Ureter (tissue), 1 donor: ENCODE measurements at places on chromosomes 4 and X. TPM values are rescaled to one million over a fixed set of nuclear protein-coding genes. Genes with fewer than 3 reads are reported as not detected.

FAM47A gene
- not detected for total RNA-seq

- no peak for DNase-seq
Observed at GRCh38 chr4:94806376-94806775, 48.6 kb downstream of the BMPR1B start.

DNA sequence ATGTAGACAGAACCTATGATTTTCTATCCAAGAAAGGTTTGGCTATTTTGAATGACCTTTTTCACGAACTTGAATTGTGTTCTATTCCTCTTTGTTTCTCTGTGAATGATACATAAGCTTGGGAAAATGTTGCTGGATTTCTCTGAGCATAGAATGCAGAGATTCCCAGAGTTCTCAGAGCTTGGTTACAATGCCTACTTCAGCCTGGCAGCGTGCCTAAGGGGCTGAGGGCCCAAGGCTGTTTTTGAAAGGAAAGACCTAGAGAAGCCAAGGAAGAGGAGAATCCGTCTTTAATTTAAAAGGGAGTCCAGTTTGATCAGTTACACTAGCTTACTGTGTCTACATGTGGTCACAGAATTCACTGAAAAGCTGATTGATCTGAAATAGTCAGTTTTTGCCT is 55.3 kb upstream of the CXorf51B start:
- DNase-seq, result no peak

DNA sequence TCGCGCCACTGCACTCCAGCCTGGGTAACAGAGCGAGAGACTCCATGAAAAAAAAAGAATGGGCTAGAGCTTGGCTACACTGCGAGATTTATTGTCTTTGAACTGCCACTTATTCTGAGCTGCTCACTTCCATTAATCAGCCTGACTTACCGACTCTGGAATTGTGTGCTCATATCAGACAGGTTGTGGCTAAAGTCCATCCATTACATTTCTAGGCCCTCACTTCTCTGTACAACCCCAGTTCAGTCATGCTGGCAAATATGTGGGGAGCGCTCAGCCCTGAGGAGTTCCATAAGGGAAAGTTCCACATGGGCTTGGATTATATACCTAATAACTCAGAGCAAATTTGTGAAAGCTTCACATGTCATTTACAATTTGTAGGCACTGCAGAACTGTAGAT is 270.6 kb downstream of the TRIML1 start:
- DNase-seq, result no peak

FIP1L1 gene
- total RNA-seq, result 67.8 TPM

ASMT gene
- total RNA-seq, result 1.3 TPM

GRCh38 chrX:36407836-36408235 is 488.3 kb downstream of the CFAP47 start:
- no peak for DNase-seq

DNA sequence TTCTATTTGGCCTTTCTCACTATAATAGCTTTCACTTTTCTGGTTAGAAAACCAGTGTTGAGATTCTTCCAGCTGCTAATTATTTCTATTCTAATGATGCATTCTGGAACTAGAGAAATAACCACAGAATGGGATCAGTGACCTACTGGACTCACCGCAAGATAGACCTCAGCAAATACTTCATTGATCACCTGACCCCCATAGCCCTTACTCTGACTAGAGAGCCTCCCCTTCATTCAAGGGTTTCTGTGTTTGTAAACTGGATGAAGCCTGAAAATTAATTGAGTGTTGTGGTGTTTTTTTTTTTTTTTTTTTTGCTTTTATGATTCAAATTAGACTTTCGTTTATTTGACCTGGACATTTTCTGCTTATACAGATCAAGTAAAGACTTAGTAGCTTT is 97.0 kb downstream of the NBDY start:
- DNase-seq, result no peak

DNA sequence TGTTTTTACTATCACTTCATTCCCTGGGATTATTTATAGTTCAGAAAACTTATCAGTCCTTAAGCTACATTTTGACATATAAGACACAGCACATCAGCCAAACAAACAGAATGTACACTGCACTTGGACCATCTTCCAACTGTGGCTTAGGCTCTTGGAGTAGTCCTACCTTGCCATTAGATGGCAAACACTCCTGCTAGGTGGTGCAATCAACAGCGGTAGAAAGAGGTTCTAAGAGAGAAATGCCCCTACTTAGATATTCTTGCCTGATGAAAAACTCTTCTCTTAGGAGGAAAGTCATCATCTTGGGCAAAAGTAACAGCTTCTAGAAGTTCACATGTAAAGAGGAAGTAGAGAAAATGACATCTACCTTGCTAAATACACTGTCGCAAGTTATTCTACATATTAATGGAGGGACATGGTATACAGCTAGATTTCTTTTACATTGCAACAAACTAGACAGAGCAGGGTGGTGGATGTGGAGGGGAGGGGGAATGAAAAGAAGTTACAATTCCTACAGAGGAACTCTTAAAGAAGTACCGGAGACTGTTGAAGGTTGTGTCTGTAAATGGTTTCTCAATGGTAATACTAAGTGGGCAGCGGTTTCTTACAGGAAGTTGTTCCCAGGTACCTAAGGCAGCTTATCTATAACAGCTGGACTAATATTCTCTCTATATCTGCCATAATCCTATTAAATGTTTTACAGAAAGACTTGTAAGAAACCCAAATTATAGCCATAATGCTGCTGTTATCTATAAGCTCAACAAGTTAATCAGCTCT is 8.1 kb upstream of the STPG2 start:
- no peak for DNase-seq

DNA sequence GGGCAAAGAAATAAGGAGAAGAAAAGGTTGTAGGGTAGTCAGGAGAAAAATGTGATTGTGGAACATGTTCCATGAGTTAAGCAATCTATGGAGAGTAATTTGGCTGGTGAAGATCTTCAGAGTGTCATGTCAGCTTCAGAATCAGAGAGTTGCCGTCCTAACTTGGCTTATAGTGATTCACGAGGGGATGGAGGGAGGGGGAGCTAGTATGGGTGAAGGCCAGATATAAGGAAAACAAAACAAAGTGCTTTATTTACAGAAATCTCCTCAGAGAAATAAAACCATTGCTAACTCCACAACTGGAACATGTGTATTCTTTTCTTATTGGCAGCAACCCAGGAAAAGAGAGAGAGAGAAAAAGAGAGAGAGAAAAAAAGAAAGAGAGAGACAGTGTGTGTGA is 256.5 kb upstream of the NRK start:
- DNase-seq, result no peak

IRS4 gene
- total RNA-seq, result 0.96 TPM

GPR143 gene
- 3.7 TPM for total RNA-seq

DNA sequence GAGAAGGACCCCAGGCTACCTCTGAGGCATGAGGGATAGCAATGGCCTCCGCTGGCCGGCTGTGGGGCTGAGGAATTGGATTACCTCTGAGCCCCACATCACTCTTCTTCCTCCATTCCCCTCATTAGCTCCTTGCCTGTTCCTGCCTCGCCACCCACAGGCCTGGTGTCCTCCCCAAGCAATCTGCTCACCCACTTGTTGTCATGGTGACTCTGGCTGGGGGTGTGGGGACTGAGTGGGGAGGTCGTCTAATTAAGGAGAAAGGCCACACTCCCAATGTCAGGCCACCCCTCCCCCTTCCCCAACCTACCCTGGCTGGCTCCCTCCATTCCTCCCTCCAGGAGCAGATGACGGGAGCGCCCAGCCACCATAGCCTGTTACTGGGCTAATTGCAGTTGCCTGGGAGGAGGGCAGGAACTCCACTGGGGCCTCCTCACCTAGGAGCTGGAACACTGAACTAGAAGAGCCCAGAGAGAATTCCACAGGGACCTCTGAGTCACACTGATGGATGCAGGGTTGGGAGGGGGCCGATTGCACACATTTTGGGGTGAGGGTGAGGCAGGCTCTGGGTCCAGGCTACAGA is 20.7 kb downstream of the NALF2 start:
- DNase-seq, result no peak

GAGE13 gene
- total RNA-seq, result not detected

QRFPR gene
- total RNA-seq, result 0.21 TPM

DCAF4L1 gene
- 0.36 TPM for total RNA-seq

DNA sequence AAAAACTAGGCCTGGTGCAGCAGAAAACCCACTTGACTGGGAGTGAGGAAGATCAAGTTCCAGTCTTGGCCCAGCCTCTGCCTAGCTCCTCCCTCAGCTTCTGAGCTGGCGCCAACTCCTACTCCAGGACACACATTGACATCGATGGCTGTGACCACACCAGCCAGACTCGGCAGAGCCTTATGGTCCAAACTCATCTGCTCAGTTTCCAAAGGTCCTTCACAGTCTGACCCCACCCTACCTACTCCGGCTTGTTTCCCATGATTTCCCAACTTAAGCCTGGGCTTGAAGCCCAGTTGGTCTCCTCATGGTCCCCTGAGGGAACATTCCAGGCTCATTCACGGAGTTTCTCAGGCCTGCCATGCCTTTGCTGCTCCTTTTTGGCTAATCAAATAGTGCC is 10.1 kb downstream of the ELF4 start:
- DNase-seq, result no peak

CYTL1 gene
- 3.0 TPM for total RNA-seq

DNA sequence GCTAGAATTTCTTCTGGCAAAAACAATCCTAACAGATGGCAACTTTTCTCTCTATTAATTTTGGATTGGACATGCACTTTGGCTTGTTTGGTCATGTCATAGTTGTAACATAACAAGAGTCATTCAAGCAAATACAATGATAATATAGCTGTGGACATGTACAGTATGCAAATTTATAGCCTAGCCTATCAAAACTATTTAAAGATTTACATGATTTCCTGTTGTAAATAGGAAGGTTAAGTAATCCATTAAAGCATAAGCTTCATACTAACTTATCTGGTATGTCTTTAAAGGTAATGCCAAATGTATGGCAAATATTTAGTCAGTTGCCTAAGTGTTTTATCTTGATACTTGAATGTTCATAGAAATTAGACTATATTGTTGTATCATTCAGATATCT is 45.3 kb downstream of the RPA4 start:
- no peak for DNase-seq

- DNase-seq, result no peak
Observed at GRCh38 chrX:19122641-19123009, 357 bp upstream of the ADGRG2 start.

PITX2 gene
- not detected for total RNA-seq

SGMS2 gene
- 17.3 TPM for total RNA-seq

DNA sequence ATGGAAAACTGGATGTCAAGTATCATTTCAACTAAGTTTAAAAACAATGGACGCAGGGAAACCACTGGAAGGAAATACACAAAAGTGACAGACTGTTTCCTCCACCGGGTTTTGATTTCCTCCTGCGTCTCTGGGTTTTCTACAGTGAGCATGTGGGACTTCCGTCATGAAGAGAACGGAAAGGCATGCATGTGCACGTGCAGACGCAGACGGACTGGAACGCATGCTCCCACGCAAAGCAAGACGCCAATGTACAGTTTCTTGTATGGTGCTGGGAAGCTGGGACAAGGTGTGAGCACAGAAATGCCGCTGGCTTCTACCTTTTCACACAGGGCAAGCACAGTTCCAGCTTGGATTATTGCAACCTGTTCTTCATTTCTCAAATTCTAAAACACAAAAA is 30.3 kb upstream of the C4orf50 start:
- DNase-seq, result no peak

DNA sequence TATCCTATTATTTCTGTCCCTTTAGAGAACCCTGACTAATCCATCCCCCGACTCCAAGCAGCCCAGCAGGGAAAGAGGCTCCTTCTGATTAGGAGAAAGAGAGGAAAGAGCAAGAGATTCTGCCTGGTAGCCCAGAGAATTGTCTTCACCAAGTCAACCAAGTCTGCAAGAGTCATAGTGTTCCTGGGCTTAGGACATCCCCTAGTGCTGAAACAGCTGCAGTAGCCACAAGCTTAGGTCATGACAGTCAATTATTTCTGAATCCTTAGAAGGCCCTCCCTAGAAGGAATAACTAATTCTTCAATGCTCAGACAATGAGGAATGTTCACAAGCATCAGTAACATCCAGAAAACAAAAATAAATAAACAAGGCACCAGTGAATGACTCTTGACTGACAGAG is 480.3 kb upstream of the GRIA3 start:
- no peak for DNase-seq

DNA sequence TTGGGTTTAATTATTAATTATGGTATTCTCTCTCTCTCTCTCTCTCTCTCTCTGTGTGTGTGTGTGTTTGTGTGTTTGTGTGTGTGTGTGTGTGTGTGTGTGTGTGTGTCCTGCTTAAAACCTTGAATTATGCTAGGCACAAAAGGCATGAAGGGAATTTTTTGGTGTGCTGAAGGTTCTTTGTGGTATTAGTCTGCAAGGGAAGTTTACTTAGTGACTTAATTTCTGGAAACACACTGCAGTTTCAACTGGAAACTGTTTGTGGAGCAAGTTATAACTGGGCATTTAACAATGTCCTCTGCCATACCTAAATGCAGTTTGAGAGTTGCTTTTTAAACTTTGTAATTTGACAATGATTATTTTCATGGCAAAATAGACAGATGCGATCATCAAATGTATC is 111.7 kb downstream of the FRMPD4 start:
- no peak for DNase-seq

GRCh38 chr4:48189731-48190130 is 55.7 kb upstream of the TXK start:
- no peak for DNase-seq
